Stimulated activated CD4-positive, alpha-beta T cell treated with anti-CD3 and anti-CD28 coated beads, Interleukin-4, amount 100 ng/mL, for 24 hours (primary cell): ENCODE measurements at places on chromosomes 13 and 19.

DNA sequence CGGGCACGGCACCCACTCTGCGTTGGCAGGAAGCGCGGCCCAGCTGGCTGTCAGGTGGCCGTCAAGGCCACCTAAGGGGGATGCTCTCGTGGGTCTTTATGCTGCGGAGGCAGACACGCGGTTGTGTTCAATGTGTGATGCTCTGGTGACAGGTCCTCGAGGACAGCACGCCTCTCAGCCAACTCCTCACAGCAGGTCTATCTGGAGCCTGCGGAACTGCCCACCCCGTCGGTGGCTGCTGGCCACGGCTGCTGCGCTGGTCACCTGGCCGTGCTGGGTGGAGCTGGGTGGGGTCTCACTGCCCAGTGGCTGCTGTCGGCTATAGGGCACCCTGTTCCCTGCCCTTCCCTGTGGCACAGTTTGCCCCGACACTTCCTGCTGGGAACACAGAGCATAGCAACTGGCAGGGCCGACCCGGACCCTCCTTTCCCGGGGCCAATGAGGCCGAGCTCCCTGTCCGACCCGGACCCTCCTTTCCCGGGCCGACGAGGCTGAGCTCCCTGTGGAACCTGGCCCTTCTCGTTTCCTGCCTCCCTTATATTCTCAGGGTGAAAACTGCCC lies 14.3 kb upstream of the F7 start:
- DNase-seq, result no peak

DNA sequence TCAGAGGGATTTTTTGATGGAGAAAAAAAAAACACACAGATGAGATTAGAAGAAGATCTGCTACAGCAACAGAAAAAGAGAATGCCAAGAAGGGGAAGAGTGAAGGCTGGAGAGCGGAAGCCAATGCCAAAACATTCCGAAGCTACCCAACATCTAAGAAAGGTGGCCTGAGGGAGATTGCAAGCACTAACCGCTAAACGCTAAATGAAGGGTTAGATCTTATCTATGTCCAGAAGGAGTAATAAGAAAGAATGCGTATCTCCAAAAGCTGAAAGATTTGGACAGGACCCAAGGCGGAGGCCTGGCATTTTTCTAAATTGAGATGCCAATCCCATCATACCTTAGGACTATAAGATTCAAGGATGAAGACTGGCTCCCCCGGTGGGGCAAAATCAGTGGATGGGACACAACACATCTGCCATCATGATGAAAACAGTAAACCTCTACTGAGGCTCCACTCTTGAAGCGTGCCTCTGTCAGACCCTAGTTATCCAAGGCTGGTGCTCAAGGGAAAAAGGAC lies 15.6 kb upstream of the HMGB1 start:
- DNase-seq, result no peak

- DNase-seq, result no peak
These were observed 785.8 kb upstream of the SLC10A2 start for GRCh38 chr13:103852036-103852435.

GRCh38 chr19:35120898-35121297 lies 5.3 kb downstream of the FXYD3 start:
- DNase-seq, result no peak

DNA sequence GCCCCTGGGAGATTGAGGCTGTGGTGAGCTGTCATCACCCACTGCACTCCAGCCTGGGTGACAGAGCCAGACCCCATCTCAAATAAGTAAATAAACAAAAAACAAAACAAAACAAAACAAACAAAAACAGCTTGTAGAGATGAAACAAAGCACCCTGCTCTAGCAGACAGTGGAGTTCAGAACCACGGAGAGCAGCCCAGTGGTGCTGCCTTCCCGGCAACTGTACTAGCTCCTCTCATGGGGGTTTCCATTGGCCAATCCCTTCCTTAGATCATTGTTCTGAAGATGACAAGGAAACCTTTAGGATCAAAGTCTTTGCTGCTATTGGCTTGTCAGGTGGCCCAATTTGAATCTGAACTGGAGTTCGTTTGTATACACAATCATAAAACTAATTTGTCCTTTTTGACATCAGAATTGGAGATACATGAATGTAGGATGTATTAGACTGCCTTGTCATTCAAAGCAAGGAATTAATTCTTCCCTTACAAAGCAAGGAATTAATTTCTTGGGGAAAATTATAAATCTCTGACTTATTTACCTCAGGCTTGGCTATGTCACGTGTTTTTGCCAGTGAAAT lies 19.7 kb upstream of the SYCN start:
- no peak for DNase-seq

- DNase-seq, result peak; percentile 57
These were observed 20.6 kb upstream of the USP29 start for GRCh38 chr19:57099199-57099661.

GRCh38 chr13:39884166-39884565 lies 228.7 kb downstream of the COG6 start:
- no peak for DNase-seq

- no peak for DNase-seq
These were observed 86.7 kb downstream of the FNDC3A start for GRCh38 chr13:49062297-49062896.

DNA sequence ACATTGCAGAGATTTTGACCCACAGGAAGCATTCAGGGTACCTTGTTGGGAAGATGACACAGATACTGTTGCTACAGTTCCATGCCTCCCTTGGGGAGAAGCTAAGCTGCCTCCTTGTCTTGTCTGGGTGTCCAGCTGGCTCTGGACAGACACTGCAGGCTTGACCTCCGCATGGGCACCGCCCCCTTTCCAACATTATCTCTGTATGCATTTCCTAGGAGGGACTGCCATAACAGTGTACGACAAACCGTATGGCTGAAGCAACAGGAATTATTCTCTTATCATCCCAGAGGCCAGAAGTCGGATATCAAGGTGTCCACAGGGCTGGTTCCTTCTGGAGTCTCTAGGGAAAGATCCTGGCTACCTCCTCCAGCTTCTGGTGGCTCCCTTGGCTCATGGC lies 67.0 kb upstream of the USE1 start:
- no peak for DNase-seq

- DNase-seq, result no peak
These were observed 654.2 kb downstream of the UQCRFS1 start for GRCh38 chr19:28558783-28559182.

DNA sequence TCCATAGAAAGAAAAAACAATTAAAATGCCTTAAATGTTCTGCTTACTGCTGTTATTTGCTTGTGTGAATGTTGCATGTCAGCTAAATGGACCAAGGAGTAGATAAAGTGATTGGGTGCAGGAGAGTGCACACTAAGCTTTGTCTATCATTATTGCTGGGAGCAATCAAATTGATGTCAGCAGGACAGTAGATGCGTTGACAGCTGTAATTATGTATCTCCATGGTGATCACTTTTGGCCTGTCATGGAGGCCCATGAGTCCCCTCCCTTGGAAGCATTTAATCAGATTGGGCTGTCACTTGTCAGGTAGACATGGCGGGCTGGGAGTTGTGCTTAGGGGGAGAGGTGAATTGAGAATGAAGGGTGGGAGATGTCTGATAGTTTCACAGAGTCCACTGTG lies 215.3 kb downstream of the PCCA start:
- no peak for DNase-seq

DNA sequence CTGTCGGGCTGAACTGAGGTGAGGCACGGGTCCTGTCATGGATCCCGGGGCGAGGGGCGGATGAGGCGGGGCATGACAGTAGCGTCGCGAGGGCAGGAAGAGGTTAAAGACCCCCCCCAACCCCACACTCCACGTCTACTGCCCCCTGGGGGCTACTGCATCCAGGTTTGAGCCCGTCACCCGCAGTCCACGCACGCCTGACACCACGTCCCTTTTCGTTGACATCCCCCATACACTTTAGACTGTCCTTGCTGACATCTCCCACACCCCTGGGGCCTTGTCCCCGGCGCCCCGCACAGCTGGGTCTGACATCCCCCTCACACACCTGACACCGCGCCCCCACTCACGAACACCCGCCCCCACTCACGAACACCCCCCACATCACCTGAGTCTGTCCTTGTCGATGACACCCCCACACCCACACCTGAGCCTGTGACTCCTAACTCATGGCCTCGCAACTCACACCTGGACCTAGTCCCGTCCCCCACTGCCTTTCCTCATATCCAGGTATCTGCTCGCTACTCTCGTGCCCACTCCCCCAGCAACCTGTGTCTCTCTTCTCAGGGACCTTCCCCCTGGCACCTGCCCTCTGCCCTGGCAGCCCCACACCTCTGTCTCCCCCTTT lies 416 bp downstream of the SLC25A42 start:
- peak; percentile 19 for DNase-seq

DNA sequence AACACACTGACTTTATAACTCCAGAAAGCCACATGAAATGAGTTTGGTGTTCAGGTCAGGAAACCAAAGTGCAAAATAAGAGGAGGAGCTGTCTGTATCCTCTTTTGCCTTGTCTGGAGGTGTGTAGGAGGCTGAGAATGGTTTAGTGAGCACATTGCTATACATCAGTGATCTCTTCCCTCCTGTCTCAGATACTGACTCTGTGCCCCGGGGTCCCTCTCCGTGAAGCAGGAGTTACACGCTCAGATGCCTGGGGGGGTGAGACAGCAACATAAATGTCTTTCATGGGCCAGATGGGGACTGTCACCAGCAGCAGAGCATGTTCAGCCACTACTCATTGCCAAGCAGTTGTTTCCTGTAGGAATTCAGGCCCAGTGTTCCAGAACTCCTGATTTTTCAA lies 285.4 kb downstream of the ATP8A2 start:
- DNase-seq, result no peak

GRCh38 chr19:46076951-46077814 lies 36.4 kb upstream of the IGFL4 start:
- DNase-seq, result peak; percentile 34

GRCh38 chr13:40381935-40382764 lies 284.3 kb downstream of the FOXO1 start:
- no peak for DNase-seq

GRCh38 chr13:31051999-31052398 lies 109.7 kb downstream of the HSPH1 start:
- DNase-seq, result no peak

DNA sequence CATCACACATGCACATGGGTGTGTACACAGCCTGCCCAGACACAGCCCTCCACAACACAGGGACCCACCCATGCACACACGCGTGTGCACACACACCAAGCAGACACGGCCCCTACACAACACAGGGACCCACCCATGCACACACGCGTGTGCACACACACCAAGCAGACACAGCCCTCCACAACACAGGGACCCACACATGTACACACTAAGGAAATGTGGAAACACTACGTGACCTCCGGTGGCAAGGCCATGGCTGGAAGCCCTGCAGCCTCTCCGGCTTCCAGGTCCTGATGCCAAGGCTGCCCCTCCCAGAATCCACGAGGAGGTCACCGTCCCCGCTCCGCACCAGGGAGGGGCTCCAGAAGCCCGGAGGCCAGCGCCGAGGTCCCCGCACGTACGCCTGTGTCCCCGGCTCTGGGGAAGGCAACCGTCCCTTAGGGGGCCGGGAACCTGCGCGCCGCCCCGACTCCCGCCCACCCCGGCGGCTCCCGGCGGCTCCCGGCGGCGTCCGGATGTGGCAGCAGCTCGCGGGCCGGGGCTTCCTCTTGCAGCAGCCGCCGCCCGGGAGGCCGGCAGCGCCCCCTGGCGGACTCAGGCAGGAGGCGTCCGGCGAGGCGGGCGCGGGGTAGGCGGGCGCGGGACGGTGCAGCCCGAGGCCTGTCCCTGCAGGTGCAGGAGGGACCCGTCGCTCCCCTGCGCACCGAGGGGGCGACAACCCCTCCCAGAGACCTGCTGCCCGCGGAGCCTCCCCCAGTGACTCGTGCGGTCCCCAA lies 29.8 kb upstream of the GRTP1 start:
- peak; percentile 81 for DNase-seq

DNA sequence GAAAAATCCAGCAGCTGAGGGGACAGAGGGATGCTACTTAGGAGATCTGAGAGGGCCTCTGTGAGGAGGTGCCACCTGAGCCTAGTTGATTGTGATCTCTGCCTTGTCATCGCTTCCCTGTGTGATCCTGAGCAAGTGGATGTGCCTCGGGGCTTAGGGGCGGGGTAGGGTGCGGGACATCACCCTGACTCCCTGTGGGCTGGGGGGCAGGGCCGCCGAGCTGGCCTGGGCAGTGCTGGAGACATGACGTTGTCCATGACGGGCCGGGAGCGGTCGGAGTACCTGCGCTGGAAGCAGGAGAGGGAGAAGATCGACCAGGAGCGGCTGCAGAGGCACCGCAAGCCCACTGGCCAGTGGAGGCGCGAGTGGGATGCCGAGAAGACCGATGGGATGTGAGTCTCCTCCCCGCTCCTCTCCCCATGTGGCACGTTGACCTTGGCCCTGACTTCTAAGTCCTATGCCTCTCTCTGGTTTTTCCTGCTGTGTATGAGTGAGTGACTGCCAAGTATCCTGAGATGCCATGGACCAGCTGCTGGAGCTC lies 8.2 kb upstream of the INAFM1 start:
- DNase-seq, result no peak

- DNase-seq, result no peak
These were observed 12.3 kb downstream of the WDFY2 start for GRCh38 chr13:51596541-51596940.

DNA sequence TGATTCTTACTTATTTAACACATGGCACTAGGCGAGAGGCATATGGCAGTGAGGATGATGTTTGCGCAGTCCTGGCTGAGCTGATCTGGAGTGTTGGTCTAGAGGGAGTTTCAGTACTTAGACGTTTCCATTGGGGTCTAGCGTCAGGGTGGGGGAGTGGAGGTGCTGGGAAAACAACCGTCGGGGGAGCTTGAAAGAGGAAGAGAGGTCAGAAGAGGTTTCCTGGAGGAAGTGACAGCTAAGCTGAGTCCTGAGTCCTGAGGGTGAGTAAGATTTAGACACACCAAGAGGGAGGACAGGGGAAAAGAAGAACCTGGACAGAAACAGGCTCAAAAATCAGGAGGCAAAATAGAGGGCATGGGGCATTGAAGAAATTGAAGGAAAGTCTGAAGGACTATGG lies 81.4 kb downstream of the ALOX5AP start:
- DNase-seq, result no peak

GRCh38 chr19:42440357-42441048 lies 2.2 kb downstream of the CXCL17 start:
- peak; percentile 85 for DNase-seq

DNA sequence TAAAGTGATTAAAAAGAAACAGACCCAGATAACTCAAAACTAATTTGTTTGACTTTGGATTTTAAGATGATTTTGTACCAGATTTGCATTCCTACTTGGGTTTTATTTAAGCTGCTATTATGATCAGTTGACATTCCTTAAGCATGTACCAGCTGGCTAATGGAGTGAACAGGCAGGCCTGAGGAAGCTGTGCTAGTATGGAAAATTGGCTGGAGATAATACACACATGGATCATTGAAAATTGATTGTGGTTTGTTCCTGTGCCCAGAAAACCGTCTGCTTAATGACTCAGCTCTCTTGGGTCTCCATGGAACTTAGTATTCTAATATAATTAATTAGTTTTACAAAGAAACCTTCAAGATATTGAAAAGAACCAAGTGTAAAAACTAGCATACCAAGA lies 22.6 kb downstream of the POLR1D start:
- no peak for DNase-seq

DNA sequence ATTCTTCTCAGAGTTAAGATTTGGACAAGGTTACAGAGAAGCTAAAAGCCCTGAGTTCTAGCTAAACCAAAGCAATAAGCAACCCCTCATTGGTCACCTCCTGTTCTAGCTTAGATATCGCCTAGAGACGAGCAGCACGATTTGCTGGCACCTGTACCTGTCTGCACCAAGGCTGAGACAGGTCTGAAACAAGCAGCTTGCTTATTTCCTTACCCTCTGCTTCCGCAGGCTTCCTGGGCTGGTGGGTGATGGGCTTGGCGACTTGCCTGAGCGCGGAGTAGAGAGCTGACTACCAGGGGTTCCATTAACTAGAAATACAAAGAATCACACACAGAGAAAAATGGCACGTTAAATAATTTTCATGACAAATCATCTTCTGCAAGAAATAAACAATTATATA lies 276.9 kb downstream of the DCLK1 start:
- DNase-seq, result no peak

- DNase-seq, result no peak
These were observed 122.9 kb downstream of the TSHZ3 start for GRCh38 chr19:31226151-31226935.
